ENCODE measurements at places on chromosomes 3 and 15.

GRCh38 chr3:119695480-119695879 lies 7.3 kb upstream of the CFAP91 start:
- DNase-seq = no peak

GRCh38 chr15:83115831-83116565 lies 8.6 kb downstream of the TM6SF1 start:
- DNase-seq = no peak

DNA sequence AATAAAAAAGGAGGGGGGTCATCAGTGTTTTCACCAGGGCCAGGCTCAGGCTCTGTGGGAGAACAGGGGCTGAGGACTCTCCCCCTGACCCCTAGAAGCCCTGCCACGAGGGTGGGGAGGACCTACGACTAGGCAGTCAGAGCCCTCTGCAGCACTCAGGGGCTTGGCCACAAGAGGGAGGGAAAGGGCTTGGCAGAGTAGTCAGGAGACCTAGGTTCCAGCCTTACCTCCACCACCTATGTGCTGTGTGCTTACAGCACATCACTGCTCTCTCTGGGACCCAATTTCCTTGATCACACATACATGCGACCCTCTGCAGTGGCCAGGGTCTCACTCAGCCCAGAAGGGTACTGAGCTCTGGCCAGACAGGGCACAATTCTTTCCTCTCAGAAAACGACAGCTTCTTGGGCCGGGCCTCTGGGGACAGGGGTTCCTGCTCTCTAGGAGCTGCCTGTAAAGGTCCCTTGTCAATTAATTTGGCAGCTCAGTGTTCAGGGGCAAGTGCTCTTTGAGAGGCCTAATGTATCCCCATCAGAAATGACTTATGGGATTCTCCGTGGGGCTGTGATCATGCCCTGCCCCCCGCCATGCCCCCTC lies 16.4 kb upstream of the SKIC8 start:
- no peak for DNase-seq

GRCh38 chr15:95866711-95867440 lies 463.6 kb upstream of the NR2F2 start:
- DNase-seq = no peak

DNA sequence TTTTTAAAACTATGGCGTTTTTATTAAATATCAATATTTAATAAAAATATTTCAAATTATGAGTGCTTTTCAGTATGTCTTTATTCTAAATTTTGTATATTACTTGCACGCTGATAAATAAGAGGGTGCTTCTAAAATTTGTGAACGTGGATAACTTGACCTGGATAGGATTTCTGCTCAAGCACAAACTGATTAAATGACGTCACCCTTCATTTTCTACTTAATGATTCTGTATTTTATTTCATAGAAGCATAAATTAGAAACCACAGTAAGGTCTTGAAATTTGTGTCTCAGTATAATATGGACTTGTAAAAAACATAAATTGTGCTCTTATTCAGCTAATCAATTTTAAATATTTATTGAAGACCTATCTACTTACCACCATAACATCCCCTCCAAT lies 903.7 kb downstream of the ROBO2 start:
- no peak for DNase-seq

- peak; percentile 33 for DNase-seq
Observed at GRCh38 chr3:172517859-172518466, 5.3 kb downstream of the TNFSF10 start.

GRCh38 chr3:174278094-174278493 lies 581.0 kb upstream of the NAALADL2 start:
- DNase-seq = no peak

DNA sequence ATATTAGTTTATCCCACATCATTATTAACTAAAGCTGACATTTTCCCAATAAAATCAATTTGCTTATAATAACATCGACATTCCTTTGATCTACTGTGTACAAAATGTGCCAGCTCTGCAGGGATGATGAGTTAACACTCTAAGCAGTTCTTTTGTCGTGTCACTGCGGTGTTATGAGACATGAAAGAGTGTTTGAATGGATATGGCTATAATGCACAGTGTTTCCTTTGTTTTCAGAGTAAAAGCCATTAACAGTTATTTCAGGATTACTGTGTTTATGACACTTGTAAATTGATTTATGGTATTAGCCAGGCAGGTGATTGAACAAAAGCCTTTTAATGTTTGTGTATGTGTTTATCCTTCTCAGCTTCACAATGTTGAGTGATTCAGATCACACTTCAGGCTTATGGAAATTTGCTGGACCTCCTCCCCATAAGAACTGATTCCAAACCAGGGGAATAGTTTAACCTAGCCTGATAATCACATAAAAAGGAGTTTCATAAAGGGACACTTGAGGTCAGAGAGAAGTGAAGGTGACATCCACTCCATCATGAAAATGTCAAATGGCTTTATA lies 115.7 kb downstream of the CHL1 start:
- DNase-seq = no peak

- DNase-seq = no peak
Observed at GRCh38 chr3:24128199-24129005, 183.3 kb downstream of the NR1D2 start.

- no peak for DNase-seq
Observed at GRCh38 chr3:106114220-106114619, 245.4 kb upstream of the CBLB start.

DNA sequence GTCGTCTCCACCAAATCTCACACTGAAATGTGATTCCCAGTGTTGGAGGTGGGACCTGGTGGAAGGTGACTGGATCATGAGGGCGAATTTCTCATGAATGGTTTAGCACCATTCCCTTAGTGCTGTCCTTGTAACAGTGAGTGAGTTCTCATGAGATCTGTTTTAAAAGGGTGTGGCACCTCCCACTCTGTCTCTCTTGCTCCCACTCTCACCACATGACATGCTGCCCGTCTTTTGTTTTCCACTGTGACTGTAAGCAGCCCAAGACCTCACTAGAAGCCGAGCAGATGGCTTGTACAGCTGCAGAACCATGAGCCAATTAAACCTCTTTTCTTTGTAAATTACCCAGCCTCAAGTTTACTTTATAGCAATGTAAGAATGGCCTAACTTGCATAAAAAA lies 21.2 kb downstream of the RAD18 start:
- DNase-seq = no peak

DNA sequence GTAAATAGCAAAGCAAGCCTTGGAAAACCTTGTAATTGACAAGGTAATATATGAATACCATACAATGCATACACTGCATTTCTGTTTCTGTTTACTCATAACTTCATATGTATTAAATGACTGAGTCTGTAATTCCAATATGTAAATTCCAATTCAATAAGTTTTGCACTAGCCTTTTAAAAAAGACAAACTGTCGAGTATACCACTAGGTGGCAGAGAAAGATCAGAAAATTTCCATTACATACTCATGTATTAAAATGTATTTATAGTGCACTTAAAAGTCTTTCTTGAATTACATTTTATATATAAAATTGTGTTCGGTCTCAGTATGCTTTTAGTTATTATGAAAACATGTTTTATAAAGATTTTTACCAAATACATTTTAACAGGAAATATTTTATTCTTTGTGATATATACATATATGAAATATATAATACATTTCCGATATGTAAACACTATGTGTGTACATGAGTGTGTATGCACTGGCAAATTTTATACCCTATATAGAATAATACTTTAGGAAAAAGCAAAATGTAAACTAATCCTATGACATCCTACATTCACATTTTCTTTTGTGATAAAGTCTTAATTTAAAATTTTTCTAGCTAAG lies 216.8 kb downstream of the VGLL3 start:
- no peak for DNase-seq

GRCh38 chr3:188389711-188390342 lies 235.9 kb downstream of the LPP start:
- DNase-seq = peak; percentile 38

DNA sequence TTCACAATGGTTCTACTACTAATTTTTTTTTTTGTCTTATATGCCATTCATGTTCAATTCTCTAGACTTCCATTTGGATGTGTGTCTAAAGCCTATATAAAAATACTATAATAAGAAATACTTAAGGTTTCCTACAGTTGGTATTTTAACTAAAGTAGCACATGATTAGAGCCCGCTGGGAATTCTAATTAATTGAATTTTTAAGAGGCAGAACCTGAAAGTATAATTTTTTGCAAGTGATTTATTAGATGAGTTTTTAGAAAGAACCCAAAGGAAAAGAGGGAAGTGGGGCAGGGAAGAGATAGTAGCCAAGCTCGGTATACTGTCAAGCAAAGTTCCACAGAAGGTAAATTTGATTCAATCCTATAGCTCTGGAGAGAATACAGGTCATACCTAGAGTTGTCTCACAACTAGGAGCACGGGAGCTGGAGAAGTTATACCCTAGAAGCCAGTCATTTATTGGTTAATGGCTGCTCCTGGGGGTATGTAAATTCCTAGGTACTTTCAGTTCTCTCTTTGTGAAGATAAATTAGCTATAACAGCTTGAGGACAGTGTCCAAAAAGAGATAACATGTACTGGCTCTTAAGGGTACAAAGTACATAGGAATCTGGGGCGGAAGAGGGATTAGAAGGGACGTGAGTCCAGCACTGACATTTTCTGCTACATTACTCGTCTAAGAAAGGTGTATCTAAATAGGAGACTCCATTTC lies 225.6 kb downstream of the CNTN6 start:
- no peak for DNase-seq

GRCh38 chr15:48250640-48251076 lies 44.6 kb downstream of the SLC12A1 start:
- DNase-seq = no peak

DNA sequence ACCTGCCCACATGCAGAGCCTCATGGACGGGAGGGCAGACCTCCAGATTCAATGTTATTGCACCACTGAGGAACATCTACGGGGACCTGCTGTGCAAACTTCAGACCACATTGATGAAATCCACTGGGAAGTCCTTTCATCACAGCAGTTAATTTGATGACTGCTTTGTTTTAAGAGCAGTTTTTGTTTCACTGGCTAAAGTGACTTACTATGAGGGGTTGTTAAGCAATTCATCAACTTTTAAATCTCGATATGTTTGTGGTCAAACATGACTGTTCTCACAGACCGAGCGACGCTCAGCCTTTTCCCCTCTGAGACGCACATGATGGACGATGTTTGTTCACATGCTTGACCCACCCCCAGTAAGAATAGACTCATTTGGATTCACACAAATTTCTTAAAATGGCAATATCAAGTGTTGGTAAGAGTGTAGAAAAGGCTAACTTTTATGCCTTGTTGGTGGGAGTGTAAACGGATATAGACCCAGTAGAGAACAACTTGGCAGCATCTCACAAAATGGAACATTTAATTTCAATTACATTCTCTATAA lies 35.9 kb upstream of the IREB2 start:
- DNase-seq = no peak

DNA sequence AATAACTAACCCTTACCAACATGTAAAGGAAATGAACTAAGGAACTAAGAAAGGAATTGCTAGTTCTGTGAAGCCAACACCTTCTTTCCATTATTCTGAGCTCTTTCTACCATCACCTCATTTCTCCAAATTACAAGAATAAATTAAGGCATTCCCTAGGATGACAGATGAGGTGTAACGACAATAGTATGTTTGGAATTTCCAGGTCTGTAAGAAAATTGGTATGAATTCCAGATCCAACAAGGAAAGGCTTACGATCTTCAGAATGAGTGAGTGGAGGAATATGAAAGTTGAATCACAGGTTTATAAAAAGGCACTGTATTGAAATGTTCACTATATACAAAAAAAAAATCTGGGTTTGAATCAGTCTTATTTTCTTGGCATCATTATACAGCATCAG lies 4.5 kb upstream of the NANOGP8 start:
- no peak for DNase-seq
